ENCODE measurements at places on chromosomes 5 and 9. TPM values are rescaled to one million over a fixed set of nuclear protein-coding genes. Genes with fewer than 3 reads are reported as not detected.

SLC6A3 gene
- total RNA-seq: 0.16 TPM

RFX3 gene
- 2.7 TPM for total RNA-seq

FSTL4 gene
- not detected for total RNA-seq

SPINK7 gene
- total RNA-seq: not detected

GPR150 gene
- total RNA-seq: not detected

DNA sequence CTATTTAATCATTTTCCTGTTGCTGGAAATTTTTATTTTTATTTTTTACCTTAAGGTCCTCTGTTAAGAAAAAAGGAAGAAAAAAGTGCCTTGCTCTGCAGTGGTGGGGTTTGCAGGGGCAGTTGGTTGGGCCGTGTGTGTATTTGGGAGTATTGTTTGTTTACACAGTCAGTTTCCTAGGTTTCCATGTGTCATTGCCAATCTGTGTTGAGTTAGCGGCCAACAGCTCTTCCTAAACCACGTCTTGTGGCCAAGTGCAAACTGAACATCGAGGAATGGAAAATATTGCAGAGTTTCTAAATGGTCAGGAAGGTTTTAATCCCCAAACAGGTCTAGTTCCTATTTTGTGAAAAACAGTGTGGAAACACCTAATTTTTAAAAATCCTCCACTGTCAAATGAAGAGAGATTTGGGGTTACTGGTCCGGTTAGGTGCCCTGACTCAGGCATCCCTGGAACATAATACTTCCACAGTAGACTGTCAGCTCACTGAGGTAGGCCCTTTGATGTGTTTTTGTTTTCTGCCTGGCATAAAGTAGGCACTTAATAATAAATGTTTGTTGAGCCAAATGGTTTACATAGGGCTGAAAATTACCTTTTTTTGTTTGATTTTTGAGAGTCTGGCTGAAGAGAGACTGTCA, 37.0 kb downstream of the MAMDC2 start:
- peak; percentile 81 for DNase-seq

- no peak for DNase-seq
Measured at GRCh38 chr5:138762110-138762509, 8.9 kb downstream of the CTNNA1 start.

DNA sequence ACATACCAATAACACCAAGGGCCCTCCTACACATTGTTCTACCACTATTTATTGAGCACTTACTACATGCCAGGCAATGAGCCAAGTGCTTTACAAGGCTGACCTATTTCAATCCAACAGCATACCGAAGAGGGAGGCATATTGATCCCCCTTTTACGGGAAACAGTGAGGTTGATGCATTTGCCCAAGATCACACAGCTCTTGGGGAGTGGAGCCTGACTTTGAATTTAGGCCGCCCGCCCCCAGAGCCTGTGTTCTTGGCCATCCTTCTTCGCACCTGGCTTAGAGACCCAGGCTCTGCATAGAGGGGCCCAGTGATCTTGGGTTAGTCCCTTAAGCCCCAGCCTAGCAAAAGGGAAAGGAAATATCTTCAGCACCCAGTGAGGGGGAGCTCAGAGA, 158.1 kb upstream of the IER5L start:
- DNase-seq: no peak

- DNase-seq: peak; percentile 16
Measured at GRCh38 chr5:136198453-136198852, 5.5 kb upstream of the SMIM32 start.

DNA sequence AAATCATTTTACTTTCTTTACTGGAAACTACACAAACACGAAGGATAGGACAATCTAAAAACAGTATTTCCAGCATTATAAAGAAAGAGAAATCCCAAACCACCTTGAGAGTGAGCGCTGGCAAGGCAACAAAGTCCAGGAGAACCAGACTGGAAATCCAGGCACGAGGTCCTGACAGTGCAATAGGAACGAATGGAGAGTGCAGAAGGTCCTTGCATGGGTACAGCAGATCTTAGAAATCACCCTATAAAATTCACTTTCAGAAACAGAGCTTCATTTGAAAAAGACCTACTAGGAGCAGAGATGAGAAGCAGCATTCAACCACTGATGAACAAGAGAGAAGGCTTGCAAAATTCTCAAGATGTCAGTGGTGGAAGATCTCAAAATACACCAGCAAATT, 133.7 kb upstream of the ST8SIA4 start:
- no peak for DNase-seq

DNA sequence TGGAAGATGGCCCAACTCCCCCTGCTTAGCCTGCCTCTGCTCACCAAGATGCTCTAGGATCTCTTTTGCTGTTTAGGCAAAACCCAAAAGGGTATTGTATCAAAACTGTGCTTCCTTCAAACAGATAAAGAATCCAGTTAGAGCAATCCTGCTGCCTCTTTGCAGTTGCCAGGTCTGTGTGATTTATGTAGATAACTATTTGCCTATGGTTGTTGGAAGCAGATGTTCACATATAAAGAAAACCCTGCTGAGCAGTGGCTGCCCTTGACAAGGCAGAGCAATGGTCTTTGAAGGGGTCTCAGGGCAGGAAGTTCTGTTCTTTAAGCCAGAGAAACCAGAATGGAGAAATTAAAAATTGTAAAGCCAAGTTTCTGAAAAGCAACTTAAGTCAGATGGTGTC, 68.6 kb downstream of the LRRC70 start:
- no peak for DNase-seq

DNA sequence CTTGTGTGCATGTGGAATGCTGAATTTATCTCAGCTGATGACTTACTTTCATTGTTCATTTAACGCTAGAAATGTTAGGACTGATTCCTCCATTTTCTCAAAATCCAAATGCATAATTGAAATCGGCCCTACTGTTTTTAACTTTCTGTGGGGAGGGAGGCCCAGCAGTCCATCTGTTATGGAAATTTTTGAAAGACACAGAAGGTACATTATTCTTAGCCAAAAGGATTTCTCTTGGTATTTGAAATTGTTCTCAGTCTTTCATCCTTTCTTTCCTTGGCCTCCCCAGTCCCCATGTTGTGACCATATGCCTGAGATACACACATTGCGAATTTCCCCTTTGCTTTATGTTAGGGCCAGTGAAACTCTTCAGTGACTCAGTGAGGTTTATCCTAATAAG, 549.9 kb downstream of the IRX1 start:
- DNase-seq: no peak

DNA sequence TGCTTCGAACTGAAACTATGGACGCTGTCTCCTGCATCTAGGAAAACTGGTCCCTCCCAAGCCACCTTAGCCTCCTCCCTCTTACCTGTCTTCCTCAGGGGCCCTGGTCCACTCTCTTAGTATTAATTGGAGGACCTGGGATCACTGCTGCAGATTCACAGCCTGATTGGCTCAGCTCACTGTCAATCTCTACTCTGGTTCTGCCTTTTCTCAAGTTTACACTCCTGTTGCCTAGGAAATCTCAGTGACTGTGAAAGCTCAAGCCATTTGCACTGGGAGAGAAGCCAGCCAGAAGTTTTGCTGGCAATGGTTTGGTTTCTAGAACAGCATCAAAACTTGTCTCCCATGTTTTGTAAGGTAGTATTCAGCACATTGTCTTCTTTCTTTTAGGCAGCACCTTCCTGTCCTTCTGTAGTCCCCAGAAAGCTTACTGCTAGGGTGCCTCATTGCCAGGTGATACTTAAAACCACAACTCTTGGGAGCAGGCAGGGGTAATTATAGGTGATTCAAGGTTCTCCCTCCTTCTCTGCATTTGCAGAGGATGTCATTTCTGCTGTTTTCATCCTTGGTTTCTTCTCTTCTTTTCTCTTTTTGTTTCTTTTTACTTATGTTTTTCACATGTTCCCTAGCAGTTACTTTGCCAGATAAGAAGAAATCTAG, at the start of gene CAPSL:
Gene CAPSL (minus strand): TSS at position 55 of the 660 bp plus-strand sequence. CDS start 17,502 bp downstream, outside the sequence.
- no peak for DNase-seq

GRCh38 chr5:94992325-94992724, 292.6 kb downstream of the MCTP1 start:
- no peak for DNase-seq

DNA sequence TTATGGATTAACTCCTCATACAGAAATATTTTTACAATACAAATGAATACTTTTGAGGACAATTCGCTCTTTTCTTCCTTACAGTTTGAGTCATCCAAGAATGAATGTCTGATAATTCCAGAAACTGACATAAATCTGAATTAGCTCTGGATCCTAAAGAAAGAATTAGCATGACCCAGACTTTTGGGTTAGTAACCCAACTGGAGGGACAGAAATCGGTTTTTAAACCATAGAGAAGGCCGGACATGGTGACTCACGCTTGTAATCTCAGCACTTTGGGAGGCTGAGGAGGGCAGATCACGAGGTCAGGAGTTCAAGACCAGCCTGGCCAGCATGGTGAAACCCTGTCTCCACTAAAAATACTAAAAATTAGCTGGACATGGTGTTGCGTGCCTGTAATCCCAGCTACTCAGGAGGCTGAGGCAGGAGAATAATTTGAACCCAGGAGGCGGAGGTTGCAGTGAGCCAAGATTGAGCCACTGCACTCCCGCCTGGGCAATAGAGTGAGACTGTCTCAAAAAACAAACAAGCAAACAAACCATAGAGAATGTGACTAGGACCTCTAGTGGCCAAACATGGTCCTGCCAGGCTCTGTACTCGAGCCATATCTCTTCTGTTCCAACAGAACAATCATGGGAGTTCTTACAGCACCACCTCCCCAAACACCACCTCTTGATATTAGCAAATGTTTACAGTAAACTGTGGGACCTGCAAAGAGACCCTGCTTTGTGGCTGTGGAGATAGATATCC, 44.8 kb downstream of the LURAP1L start:
- no peak for DNase-seq

DNA sequence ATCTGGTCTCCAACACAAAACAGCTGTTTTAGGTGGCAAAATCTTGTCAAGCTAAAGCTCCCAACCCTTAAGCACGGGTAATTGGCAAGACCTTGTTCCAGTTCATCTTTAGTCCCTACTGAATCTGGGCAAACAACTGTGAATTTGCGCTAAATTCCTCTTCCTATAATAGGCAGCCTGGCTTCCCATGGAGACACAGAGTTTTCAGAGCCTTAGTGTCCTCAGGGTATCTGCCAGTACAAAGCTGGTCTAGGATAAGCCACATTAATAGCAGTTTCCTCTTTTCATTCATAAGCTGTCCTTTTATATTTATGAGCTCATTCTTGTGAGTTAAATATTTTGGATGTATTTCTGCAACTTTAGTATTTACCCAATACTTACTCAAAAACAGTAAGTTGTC, 59.5 kb downstream of the FGF10 start:
- DNase-seq: no peak

DNA sequence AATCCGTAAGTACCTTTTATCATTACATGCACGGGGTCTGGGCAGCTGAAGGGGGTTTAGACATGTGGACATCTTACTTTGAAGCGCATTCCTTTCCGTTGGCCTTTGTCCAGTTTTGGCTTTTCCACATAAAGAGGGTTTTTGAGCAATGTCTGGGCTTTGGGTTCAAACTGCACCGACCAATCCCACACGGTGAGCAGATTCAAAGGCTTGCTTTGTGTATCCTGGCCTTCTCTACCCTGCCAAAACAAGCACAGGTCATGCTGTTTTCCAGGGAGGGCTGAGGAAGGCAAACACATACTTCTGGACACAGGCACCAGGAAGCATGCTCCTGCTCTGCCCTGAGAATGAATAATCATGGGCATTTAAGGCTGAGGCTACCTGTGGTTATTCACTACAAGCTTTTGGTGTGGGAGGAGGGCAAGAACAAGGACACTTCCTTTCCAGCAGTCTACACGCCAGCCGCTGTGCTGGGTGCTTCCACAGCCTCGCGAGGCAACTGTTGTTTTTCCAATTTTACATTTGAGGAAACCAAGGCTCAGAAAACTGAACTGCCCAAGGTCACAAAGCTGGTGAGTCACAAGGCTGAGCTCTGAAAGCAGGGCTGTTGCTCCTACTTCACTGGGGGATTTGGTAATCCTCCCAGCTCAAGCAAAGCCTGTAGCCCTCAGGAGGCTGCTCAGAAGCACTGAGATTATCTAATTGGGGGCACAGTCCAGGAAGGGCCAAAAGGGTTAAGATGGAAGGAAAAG, 59.8 kb upstream of the GOLPH3 start:
- no peak for DNase-seq

DNA sequence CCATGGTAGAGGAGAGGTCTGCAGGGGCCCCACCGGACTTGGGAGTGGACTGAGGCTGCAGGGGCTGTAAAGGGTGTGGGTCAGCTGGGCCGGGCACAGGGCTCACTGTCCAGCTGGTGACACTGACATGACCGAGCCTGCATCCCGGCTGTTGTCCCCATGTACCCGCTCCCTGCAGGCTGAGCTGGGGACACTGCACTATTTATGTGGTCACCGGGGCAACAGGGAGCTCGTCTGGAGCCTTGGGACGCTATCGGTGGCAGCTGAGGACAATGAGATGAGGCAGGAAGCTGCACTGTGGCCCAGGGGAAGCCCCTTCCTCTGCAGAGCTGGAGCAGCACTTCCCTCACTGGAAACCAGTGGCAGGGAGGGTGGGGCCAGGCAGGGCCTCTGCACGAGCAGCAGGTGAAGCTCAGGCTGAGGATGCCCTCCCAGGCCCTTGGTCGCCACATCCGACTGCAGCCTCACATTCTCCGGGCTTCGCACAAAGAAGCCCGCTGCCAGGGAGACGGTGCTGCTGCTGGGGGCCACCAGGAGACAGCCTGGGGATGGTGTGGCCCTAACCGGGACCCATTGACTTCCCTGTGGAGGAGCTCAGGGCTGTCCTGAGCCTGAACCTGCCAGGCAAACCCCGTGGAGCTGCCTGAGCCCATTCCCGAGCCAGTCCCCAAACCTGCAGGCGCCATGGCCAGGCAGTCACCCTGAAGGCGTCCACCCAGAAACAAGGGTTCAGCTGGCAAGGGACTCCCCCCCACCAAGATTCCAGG, 26.4 kb downstream of the ZDHHC11B start:
- DNase-seq: peak; percentile 85

DNA sequence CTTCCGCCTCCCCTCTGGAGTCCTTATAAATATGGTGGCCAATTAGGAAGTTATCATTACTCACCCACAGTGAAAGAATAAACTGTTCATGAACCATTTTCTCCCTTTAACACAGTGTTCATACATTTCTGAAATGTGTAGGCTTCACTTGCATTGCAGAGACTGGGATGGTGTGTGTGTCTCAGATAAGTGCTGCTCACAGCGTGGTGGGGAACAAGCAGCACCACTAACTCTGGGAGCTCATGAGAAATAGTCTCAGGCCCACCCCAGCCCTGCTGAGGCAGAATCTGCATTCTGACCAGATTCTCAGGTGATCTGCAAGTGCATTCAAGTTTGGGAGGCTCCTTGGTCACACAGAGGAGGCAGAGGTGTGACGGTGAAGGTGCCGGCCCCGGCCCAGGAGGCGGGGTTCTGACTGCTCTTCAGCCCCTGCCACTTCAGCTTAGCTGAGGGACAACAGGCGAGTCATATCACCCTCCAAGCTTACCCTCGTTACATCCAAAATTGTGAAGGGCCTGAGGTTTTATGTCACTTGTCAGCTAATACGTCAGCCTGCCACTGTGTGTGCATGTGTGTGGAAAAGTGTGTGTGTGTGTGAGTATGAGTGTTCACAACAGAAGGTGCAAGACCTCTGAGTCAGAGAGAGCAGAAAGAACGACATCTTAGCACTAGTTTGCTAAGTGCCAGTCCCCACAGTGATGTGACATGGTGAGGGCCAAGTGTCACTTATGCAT, 34.7 kb downstream of the DAP start:
- no peak for DNase-seq
